ENCODE measurements at places on chromosomes 7 and 10. TPM values are rescaled to one million over a fixed set of nuclear protein-coding genes. Genes with fewer than 3 reads are reported as not detected.
A peak's percentile ranks its signal among the peaks of the same experiment; 100 is the strongest.

Gene CCDC201
- not detected for total RNA-seq

Gene SLC26A4
- 1.5 TPM for total RNA-seq

Gene CTNNA3
- total RNA-seq = 0.30 TPM

Gene SMURF1
- total RNA-seq = 12.4 TPM

Gene NOD1
- total RNA-seq = 10.8 TPM

Gene PALD1
- 5.4 TPM for total RNA-seq

Gene ARMH3
- total RNA-seq = 16.0 TPM

Gene NUTM2D
- total RNA-seq = 1.5 TPM

Gene ADGRA1
- total RNA-seq = not detected

Gene MYH16
- total RNA-seq = not detected

Gene CRHR2
- total RNA-seq = not detected

Gene HABP2
- total RNA-seq = not detected

DNA sequence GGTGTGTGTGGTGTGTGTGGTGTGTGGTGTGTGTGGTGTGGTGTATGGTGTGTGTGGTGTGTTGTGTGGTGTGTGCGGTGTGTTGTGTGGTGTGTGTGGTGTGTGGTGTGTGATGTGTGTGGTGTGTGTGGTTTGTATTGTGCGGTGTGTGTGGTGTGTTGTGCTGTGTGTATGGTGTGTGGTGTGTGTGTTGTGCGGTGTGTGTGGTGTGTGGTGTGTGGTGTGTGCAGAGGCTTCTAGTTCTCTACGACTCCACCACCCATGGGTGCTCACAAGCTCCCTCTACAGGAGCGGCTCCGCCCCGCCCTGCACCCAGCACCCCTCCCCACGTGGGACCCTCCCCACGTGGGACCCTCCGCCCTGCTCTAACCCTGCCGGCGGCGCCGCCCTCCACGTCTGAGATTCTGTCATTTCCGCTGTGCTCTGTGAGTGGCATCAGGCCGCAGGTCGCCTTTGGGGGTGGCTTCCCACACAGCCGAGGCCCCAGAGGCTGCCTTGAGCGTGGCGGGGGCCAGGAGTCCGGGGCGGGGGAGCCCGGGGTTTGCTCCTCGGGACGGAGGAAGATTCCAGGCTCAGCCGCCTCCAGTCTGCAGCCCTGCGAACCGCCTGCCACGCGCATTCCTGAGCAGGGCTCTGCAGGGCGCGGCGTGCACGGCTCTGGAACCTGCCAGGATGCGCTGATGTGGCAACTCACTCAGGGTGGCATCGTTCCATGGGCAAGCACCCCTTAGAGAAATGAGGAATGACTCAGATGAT, 37.0 kb upstream of the DNAJB6 start:
- DNase-seq = peak; percentile 75

- peak; percentile 0 for DNase-seq
These were observed 1.2 kb downstream of the ANTXRL start for GRCh38 chr10:46287846-46288477.

- no peak for DNase-seq
These were observed 178.9 kb downstream of the ADK start for GRCh38 chr10:74329873-74330272.

DNA sequence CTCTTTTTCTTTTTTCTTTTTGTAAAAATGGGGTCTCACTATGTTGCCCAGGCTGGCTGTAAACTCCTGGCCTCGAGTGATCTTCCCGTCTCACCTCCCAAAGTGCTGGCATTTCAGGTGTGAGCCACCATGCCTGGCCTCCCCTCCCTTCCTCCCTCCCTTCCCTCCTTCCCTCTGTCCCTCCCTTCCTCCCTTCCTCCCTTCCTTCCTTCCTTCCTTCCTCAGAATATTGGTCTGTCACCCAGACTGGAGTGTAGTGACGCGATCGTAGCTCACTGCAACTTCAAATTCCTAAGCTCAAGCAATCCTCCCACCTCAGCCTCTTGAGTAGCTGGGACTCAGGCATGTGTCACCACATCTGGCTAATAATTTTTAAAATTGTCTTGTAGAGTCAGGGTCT, 8.4 kb downstream of the AGAP3 start:
- no peak for DNase-seq

- DNase-seq = no peak
These were observed 83.8 kb upstream of the AKR1E2 start for GRCh38 chr10:4742217-4742616.

GRCh38 chr7:148622887-148623585, 32.5 kb downstream of the C7orf33 start:
- DNase-seq = no peak

GRCh38 chr7:151346470-151346769, 4.8 kb downstream of the NUB1 start:
- no peak for DNase-seq

DNA sequence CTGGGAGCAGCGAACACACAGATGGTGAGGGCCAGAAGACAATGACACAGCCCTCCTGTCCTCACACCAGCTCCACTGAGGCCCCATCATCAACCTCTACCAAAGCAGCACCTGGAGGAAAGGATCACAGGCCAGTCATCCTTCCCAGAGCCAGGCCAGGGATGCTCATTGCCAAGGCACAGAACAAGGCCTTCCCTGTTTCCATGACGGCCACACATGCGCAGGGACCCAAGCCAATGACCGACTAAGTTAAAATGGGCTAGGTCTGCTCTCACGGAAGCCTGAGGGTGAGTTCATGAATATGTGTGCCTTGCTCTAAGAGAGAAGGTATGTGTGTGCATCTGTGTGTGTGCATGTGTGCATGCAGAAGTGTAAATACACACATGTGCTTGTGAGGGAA, 39.6 kb downstream of the COBL start:
- DNase-seq = no peak

DNA sequence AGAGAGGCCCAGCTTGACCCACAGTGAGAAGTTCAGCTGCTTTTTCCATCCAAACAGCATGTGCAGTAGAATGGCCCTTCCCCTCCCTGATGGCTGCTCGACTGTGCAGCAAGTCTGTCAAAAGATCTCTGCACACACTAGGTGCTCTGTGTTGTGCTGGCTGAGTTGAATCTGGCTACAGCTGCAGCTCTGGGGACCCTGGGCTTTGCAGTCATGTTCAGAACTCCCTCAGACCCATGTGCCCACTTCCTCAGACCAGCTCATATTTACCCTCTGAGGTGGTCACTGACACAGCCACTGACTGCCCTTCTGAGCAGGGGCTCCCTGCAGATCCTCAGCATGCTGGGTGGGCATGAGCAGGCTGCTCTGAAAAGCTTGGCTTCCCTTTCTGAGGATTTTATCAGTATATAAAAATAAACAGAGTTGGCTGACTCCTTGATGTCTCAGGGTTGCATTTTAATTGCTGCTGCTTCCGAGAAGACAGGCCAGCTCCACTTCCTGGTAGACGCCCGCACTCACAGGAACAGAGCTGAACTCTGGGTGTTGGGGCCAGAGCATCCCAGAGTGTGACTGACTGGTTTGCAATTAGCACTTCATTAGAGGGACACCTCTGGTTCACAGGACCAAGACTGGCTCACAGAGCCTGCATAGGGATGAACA, 507.9 kb downstream of the RPS24 start:
- DNase-seq = peak; percentile 32

DNA sequence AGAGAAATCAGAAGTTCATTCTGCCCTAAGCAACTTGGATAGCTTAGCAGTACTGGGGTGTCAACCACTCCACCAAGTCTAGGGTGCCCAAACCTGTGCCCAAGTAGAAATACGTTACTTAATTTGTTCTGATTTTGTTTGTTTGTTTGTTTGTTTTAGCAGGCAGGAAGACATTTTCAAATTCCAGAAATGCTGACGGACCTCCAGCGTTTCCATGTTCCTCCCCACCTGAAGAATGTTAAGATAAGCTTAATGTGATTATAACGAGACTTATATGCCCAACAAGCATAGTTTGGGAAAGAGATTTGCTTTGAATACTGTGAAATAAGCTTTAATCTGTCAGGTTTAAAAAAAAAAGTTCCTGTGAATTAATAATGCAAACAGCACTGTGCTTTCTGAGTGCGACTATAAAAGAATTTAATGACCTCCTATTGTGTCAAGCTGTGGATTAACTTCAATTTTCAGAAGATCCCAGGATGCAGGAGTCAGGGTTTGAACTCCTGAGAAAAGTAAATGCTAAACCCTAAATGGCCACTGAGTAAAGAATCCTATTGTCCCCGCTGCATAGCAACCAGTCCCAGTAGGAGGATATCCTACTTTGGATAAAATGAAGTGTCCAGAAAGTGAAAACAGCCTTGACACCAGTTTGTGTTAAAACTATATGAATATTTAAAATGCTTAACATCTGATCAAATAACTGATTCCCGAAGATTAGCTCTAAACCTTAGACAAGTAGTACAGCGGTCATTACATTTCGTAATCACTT, 56.5 kb downstream of the LYZL1 start:
- no peak for DNase-seq

DNA sequence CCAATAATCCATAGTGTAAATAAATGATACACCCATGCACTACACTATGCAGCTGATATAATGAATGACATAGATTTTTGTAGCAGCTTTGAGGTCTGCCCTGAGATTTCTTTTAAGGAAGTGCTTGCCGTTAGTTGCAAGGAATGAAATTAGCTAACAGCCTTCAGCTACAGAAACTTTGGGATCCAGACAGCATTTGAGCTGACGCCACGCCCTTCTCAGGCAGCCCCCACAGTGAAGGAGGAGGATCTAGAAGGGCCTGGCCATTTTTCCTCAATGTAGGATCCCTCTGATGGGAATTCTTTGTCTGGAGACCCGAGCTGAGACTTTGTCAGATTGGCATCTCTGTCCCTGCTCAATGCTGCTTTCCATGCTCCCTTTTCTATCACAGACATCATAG, 6.1 kb upstream of the PDK4 start:
- DNase-seq = no peak

DNA sequence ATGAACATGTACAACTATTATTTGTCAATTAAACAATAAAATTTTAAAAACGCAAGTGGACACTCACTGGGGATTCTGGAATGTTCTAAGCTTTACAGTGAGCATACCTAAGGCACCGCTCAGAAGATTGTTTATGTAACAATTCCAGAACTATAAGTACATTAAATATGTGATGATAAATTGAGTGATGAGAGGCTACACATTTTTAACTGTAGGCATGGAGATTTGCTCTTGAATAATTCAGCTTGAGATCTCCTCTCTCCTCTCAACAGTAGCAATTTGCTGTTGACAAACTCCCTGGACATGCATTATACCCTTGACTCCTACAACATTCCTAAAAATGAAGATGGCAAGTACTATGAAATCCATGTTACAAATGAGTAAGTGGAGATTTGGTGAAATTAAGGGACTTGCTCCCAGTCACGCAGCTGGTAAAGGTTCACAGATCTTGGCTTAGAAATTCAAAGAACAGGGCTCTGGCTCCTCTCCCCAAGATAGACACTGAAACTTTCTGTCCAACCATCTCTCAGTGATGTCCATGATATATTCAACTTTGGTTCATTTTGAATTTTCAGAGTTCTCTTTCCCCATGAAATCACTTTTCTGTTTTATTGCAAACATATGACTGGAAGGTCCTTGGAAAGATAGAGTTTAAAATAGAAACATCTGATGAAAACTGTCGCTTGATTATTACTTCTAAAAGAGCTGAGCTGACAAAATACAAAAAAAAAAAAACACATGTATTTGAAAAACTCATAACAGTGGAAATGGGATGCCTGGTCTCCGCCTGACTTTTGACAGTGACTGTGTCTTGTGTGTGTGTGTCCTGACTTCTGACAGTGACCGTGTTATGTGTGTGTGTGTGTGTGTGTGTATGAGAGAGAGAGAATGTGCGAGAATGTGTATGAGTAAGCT, 488.3 kb downstream of the TNS3 start:
- no peak for DNase-seq

- no peak for DNase-seq
These were observed 2.0 kb downstream of the EIF3A start for GRCh38 chr10:119078422-119079179.

DNA sequence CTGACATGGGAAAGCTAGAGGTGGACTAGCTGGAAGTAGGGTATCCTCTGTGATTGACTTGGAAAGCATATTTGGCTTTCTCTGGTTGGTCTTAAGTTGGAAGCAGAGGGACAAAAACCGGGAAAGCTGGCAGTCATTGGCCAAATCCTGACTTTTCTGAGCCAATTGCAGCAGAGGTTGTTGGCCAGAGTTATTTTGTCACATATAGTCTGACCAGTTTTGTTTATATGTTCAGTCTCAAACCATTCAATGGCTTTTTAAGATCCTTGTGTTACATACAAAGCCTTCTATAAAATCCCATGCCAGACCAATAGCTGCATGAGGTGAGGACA, 6.3 kb downstream of the CFAP69 start:
- DNase-seq = no peak

DNA sequence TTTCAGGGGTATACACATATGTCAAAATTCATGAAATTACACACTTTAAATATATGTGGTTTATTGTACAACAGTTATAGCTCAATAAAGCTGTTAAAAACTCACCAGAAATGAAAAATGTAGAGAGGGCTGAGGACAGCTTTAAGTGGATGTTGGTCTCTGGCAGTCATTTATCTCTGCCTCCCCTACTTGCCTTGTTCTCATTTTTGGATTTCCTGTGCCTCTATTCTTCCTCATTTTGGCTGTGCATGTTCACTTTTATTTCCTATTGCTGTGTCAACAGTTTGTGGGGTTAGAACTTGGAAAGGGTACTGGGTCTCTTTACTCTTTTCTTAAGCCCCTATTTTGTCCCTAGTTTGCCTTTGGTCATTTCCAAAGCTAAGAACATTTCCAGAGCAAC, 18.6 kb upstream of the MEST start:
- no peak for DNase-seq

GRCh38 chr10:124238367-124238766, 145.0 kb upstream of the CHST15 start:
- no peak for DNase-seq

DNA sequence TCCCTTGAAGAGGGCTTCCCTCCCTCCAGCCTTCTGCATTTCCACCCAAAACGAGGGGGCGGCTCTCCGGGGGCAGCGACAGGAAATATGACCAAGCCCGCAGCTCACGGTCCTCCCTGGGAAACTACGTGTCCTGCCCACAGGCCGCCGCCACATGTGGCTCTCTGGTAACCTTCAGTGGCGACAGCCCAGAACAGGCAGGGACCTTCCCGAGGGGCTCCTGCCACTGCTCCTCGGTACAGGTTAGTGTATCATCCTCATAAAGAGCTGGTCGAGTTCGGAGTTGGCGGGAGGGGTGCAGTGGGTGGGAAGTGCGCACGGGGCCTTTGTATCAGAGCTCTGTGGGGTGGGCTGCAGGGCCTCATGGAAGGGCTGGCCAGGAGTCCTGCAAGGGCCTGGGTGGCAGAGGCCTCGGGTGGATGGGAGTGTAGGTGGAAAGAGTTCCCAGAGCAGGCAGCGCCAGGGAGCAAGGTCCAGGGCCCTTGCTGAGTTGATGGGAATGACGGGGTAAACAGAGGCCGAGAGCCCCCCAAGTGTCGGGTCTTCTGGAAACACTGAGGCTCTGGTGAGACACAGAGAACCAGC, 66.0 kb downstream of the TCERG1L start:
- DNase-seq = no peak

GRCh38 chr7:36967387-36967786, 243.1 kb upstream of the AOAH start:
- peak; percentile 10 for DNase-seq

GRCh38 chr10:120587061-120587460, 130.0 kb downstream of the PLPP4 start:
- DNase-seq = no peak

GRCh38 chr10:5666841-5667630, 641 bp upstream of the ASB13 start:
- DNase-seq = peak; percentile 22

All from activated CD4-positive, alpha-beta T cell treated with anti-CD3 and anti-CD28 coated beads for 36 hours (primary cell).